Fibroblast of skin of right quadriceps (primary cell): ENCODE measurements at places on chromosomes 3 and 15.
A peak's percentile ranks its signal among the peaks of the same experiment; 100 is the strongest.

- no peak for DNase-seq
Measured at GRCh38 chr3:49717959-49718857, 1.3 kb downstream of the AMIGO3 start.

DNA sequence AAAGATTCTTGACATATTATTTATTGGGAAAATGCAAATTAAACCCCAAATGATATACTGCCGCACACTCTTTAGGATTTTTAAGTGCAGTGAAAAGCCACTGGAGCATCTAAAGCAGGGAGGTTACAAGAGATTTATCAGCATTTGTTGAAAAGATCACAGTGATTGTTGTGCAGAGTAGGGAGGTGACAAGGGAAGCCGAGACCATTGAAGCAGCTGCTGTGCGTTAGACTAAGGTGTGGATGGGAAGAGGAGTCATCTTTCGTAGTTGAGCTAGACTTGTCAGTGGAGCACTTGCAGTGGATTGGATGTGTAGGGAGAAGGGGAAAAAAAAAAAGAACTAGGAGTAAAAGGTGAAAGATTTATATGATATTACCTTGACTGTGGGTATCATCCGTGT is 854.6 kb downstream of the NTRK3 start:
- DNase-seq, result no peak

GRCh38 chr3:116037954-116038911 is 407.1 kb downstream of the LSAMP start:
- DNase-seq, result no peak

DNA sequence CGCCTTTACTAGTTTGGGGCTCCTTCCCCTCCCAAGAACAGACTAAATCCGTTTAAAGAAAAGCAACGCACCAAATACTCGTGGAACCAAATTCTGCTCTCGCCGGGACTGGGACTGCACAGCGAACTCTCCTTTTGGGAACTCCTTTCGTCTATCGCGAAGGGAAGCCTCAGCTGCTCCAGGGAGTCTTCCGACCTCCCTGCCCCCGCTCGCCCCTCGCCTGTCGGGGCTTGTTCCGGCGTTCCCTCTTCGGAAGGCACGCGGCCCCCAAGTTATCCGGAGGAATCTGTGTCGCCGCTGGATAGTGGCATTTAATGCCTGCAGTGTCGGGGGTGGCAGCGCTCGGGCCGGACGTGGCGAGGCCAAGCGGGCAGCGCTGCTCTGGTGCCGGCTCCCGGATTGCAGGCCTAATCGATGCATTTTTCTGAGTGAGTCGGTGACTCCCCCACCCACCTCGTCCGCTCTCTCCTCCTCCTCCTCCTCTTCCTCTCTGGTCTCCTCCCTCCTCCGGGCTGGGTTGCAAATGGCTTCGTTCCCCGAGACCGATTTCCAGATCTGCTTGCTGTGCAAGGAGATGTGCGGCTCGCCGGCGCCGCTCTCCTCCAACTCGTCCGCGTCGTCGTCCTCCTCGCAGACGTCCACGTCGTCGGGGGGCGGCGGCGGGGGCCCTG is at the start of gene TRIM71:
TRIM71 (plus strand) TSS at position 440 of the 671 bp plus-strand sequence; CDS start at position 524, 84 bp downstream.
- no peak for DNase-seq

- DNase-seq, result no peak
Measured at GRCh38 chr3:170605490-170605889, 19.6 kb upstream of the SLC7A14 start.

GRCh38 chr3:182121401-182121800 is 409.7 kb downstream of the SOX2 start:
- no peak for DNase-seq

GRCh38 chr15:100114100-100114499 is 227.7 kb downstream of the ADAMTS17 start:
- peak; percentile 86 for DNase-seq

- DNase-seq, result no peak
Measured at GRCh38 chr3:45778761-45779201, 17.6 kb downstream of the SLC6A20 start.

- peak; percentile 46 for DNase-seq
Measured at GRCh38 chr15:37981775-37982174, 47.3 kb downstream of the TMCO5A start.

GRCh38 chr3:195075199-195075940 is 195.6 kb downstream of the XXYLT1 start:
- no peak for DNase-seq

- DNase-seq, result no peak
Measured at GRCh38 chr3:128327606-128328031, 139.1 kb downstream of the DNAJB8 start.

- DNase-seq, result peak; percentile 51
Measured at GRCh38 chr3:129592381-129593131, 13.9 kb downstream of the PLXND1 start.

GRCh38 chr3:39383881-39384664 is 903 bp downstream of the SLC25A38 start:
- DNase-seq, result peak; percentile 88

- DNase-seq, result no peak
Measured at GRCh38 chr3:90136456-90137191, 1029.2 kb downstream of the EPHA3 start.

DNA sequence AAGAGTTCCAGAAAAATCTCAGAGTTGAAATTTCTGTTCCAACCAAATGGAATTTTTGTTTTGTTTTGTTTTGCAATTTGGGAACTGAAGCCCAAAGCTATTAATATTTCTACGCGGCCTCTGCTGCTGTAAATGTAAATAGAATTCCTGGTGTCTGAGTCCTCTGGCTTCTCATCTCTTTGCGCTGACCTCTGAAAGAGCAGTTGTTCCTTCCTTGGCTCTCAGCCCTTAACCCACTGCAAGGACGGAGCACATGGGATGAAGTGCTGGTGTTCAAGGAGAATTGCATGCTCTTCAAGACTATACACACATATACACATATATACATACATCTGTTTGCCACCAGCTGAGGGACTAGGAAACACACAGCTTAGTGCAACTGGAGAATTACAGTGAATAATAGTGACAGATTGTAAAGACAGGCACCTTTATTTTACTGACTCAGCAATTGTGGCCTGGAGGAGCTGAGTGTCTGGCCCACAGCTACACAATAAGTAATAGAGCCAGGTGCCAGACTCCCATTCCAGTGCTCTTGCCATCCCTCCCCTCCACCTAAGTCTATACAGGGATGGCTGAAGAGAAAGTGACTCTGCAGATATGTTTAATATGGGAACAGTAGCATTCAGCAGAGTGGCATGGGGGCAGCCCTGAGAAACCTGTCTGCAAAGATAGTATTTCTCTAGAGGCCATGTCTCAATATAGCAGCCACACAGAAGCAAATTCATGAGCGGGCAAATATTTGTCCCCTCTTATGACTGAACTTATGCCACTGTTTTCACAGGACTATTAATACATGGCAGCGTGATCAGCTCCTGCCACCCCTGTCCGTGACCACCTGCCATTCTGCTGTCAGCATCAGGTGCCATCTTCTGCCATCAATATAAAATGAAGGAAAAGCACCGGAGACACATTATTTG is 42.3 kb downstream of the NEK10 start:
- peak; percentile 88 for DNase-seq

DNA sequence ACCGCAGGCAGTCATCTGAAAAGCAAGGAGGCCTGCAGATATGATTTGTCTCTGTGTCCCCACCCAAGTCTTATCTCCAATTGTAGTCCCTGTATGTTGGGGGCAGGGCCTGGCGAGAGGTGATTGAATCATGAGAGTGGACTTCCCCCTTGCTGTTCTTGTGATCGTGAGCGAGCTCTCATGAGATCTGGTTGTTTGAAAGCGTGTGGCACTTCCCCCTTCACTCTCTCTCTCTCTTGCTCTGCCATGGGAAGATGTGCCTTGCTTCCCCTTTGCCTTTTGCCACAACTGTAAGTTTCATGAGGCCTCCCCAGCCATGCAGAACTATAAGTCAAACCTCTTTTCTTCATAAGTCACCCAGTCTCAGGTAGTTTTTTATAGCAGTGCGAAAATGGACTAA is 83.3 kb downstream of the TMCO5A start:
- DNase-seq, result no peak

DNA sequence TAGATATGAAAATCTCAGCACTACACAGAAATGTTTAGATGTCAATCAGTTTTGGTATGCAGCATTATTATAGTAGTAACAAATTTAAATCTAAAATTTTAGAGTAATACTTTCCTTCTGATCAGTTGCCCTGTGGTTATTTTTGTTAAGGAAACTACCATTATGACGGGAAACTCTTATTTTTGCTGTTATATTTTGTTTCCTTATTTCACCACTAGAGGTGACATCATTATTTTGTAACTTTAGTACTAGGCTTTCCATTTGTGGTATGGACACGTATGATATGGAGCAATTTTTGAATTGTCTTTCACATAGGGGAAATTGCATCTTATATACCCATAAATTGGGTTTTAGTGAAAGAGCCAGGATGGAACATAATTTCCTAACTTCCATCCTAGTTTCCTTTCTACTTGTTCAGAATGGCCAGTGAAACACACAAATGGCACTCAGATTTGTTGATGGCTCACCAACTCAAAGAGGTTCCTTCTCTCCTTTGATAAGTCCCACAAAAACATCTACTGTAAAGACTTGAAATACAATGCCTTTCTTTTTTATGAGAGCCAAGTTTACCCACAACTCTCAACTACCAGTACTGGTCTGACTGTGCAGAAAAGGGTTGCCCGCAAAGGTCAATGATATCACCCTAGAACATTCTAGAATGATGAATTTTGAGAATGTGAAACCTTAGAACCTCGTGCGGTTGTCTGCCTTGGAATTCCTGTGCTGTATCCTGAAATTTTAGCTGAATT is 19.4 kb upstream of the PPP4R2 start:
- DNase-seq, result no peak

- peak; percentile 31 for DNase-seq
Measured at GRCh38 chr3:195441476-195441991, 1.3 kb downstream of the ACAP2 start.

GRCh38 chr3:46359733-46360493 is 6.0 kb downstream of the CCR2 start:
- peak; percentile 22 for DNase-seq

GRCh38 chr3:159872374-159873109 is 116.1 kb upstream of the IL12A start:
- DNase-seq, result peak; percentile 96

DNA sequence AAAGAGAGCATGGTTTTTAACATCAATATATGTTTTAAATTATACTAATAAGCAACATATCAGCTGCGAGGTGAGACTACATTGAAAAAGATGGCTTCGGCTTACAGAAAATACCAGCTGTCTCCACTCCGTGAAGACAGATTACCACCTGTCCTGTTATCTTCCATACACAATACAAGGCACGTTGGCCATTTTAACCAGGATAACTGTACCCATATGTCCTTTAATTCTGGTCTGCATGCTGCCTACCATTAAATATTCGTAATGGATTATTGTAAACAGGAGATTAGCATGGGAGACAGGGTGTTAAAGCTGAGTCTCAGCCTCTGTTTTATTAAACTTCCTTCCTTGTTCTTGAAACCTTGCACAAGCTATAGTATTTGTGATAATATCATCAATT is 855.5 kb downstream of the ROBO1 start:
- DNase-seq, result no peak

DNA sequence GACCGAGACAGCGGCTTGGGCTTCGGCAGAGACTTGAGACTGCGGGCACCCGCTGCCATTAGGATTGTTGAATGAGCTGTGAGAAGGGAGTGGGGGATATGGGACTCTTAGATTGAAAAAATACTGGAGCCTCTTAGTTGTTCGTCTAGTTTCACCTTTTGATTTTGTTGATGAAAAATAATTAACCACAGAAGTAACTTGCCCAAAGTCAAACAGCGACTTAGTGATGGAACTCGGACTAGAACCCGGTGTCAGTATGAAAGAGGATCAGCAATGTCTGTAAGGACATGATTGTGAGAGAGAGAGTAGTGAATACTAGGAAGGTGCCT is 510 bp upstream of the GOLGB1 start:
- DNase-seq, result no peak

DNA sequence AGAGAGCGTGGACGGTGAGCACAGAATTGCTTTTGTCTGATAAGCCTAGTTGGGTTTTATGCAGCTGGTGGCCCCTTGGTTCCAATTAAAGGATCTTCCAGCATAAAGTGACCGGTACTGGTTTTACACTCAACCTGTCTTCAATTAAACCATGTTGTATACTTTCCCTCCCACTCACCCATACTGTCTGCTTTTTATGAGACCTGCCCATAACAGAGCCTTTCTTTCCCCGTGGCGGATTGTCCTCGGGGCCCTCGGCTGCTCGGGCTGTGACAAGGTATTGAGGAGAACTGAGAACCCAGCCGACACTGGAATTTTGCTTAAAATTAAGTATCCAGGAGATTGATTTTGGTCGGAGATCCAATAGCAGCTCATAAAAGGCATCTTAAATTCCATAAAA is 98.4 kb downstream of the TMEM266 start:
- no peak for DNase-seq

GRCh38 chr15:71146580-71146982 is 31.3 kb downstream of the THSD4 start:
- DNase-seq, result no peak

GRCh38 chr15:81530271-81530691 is 156.3 kb upstream of the TMC3 start:
- peak; percentile 17 for DNase-seq

DNA sequence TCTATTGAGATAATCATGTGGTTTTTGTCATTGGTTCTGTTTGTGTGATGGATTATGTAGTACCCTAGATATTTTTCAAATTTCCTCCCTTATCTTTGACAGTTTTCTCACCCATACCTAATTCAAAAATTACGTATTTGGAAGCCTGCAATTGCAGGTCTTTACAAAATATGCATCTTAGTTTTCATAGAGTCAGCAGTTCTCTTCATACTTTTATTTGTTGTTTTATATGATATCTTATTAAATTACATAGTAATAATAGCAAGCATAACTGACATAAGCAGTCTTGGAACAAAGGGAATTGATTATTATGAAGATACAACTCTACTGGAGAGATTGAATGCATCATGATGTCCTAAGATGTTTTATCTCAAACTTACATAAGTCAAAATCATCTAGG is 215.3 kb upstream of the CHRM5 start:
- no peak for DNase-seq

DNA sequence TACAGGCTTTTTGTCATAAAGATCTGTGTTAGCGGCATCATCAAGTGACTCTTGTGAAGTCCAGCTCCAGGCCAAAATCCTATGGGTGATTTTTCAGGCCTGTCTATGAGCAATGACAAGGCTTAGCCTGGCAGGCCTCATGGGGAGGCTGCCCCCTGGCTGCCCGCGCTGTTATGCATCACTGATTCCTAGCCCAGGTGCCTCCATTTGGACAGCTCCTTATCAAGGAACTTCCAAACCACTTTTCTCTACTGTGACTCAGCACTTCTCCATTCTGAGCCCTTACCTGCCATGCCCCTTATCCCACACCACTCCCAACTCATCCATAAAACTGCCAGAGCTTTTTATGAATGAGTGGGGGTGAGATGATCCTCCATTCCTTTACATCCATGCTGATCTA is 91.5 kb upstream of the C3orf80 start:
- no peak for DNase-seq

DNA sequence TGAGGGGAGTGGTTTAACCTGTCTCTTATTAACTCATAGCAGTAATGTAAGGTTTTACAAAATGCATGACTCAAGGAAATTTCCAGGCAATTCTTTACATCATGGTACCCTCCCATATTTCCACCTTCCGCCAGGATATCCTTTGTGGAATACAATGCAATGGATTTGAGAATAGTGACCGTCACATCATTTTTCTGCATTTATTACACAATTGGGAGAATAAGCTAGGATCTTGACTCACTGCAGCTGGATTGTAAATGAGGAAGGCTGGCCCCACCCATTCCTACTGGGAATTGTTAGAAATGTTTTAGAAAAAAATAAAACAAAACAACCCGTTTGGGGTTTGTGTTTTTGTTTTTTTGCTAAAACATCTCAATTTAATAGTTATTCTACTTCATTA is 97.4 kb downstream of the IMPG2 start:
- no peak for DNase-seq
